ENCODE measurements at places on chromosomes 13 and 19.

DNA sequence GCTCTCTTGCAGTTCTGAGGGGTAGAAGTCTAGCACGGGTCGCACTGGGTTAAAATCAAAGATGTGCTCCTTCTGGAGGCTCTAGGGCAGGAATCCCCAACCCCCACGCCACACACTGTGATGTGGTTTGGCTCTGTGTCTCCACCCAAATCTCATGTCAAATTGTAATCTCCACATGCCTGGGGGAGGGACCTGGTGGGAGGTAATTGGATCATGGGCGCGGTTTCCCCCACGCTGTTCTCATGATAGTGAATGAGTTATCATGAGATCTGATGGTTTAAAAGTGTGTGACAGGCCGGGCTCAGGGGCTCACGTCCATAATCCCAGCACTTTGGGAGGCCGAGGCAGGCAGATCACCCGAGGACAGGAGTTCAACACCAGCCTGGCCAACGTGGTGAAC, 26.6 kb upstream of the CALM3 start:
- DNase-seq, result no peak

- DNase-seq, result no peak
Measured at GRCh38 chr13:66781241-66781640, 448.9 kb downstream of the PCDH9 start.

DNA sequence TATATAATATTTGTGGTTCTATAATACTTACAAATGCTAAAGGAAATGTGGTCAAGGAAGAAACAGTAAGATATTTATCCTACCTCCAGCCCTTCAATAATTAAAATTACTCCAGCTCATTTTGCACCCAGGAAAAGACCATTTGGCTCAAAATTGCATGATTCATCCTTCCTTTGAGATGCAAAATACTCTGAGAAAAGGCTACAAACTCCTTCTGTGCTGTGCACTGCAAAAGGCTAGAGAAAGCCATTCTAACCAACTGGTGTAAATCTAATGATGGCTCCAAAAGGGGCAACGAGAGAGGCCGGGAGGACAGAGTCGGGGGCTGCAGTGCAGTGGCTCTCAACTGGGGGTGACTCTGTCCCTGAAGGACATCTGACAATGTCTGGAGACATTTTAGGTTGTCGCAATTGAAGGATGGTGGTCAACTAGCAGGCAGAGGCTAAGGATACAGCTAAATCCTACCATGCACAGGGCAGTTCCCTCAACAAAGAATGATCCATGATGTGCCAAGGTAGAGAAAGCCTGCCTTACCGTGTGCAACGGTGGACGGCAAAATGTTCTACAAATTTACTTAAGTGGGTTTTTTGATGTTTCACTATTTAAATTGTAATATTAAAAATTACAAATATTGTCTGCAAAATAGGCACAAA, 32.6 kb downstream of the SLC7A1 start:
- no peak for DNase-seq

GRCh38 chr13:20231839-20232555, at the start of gene GJB6:
Gene GJB6, minus strand, starts transcription at chr13:20232319. Its CDS starts 8,839 bp downstream, at chr13:20223480.
- no peak for DNase-seq

- DNase-seq, result no peak
Measured at GRCh38 chr19:39307046-39307821, 11.0 kb downstream of the IFNL1 start.

GRCh38 chr13:95740979-95741320, 64.0 kb downstream of the DNAJC3 start:
- no peak for DNase-seq

- peak; percentile 90 for DNase-seq
Measured at GRCh38 chr13:114128624-114129522, 3.5 kb downstream of the RASA3 start.

GRCh38 chr13:99376924-99377323, 69.7 kb upstream of the GPR183 start:
- DNase-seq, result no peak

- no peak for DNase-seq
Measured at GRCh38 chr19:39277598-39277997, 9.4 kb downstream of the IFNL2 start.

DNA sequence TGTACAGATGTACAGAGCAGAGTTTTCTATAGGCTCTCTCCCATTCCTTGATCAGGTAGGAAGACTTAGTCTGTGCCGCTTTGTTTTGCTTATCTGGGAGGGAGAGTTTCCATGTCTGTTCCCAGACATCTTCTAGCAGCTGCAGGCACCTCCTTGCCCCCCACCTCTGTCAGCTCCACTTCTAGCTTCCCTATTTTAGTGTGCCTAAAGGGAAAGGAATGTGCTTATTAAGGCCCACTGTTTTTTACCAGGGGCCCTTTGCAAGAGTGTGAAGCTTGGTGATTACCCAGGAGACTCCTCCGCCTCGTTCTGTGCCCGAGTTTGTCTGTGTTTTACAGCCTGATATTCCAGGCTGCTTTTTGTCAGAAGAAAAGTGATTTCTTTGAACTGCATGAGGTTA, 1984.4 kb downstream of the OLFM4 start:
- DNase-seq, result no peak

GRCh38 chr19:5228932-5229777, 111.5 kb downstream of the PTPRS start:
- DNase-seq, result no peak

DNA sequence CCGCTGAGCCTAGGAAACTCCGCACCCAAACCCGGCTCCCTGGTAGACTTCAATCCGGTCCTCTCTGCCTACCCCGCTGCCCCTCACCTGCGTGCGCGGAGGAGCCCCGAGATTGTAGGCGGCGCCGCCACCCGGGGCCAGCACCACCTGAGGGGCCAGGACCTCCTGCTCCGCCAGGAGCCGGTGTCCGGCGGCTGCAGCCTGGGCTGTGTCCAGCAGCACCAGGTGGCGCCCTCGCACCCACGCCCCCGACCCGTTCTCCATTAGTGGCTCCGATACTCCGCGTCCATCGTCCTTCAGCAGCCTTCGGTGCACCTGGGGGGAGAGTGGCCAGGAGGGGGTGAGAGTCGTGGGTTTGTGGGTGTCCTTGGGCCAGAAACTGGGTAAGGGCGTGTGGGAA, 18.5 kb downstream of the MAN2B1 start:
- no peak for DNase-seq

GRCh38 chr13:31114641-31115040, 47.1 kb downstream of the HSPH1 start:
- no peak for DNase-seq

GRCh38 chr19:46926170-46927071, 65.6 kb downstream of the ARHGAP35 start:
- DNase-seq, result no peak

DNA sequence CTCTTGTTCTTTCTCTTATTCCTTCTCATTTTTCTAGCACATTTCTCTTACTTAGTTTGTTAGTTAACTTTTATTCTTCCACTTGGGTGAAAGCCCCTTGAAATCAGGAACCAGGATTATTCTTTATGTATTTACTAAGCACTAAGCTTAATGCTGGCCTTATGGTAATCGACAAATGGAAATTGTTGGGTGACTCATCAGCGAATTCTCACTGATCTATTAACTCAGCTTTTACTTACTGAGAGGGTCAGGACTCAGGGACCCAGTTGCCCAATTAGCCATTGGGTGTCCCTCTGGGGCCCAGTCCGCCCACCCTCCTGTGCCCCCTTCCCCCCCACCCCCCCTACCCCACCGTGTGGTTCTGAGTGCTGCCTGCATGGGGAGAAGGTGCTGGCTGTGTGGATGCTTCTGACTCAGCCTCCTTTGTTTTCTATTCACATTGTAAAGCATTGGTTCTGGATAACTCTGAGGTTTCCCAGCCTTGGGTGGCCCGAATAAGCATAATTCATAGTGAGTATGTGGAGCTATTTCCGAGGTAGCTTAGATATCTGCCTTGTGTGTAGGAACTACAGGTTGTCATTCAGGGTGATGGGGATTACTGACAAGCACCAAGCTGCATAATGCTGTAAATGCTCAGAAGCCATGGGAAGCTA, 240.9 kb downstream of the FGF9 start:
- no peak for DNase-seq

DNA sequence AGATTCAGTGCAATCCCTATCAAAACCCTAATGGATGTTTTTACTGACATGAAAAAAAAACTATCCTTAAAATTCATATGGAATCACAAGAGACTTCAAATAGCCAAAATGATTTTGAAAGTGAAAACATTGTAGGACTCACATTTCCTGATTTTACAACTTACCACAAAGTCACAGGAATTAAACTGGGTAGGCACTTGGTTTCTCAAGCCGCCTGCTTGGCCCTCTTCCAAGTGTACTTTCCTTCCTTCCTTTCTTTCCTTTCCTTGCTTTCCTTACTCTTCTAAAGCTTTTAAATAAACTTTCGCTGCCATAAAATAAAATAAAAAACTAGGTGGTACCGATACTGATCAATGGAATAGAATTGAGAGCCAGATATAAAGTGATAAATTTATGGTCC, 21.0 kb upstream of the CD33 start:
- DNase-seq, result no peak

GRCh38 chr13:66159511-66159910, 1070.6 kb downstream of the PCDH9 start:
- DNase-seq, result no peak

GRCh38 chr19:48249502-48250014, 6.2 kb downstream of the CARD8 start:
- DNase-seq, result peak; percentile 76

DNA sequence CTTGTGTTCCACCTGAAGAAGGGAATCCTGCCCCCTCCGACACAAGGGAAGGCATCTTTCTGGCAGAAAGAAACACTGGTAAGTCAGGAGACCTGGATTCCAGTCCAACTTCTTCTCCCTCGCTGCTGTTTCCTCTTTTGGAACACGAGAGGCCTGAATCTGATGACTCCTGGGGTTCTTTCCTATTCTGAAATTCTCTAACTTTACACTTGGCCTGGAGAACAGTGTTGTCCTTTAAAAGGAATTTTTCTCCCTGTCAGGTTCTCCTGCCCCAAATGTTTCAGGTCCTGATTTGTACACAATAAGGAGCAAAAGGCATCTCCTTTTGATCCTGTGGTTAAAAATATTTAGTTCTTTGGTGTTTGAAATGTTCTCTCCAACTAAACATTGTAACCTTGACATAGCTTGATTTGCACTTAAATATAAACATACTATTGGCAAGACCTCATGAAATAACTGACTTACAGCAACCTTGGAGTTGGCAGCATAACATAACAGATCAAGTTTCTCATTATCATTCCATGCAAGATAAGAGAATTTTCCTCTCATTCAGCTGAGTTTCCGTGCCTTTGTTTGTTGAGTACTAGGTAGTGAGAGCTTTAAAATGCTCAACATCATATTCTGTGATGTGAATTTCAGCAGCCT, 244.8 kb downstream of the COG6 start:
- no peak for DNase-seq

DNA sequence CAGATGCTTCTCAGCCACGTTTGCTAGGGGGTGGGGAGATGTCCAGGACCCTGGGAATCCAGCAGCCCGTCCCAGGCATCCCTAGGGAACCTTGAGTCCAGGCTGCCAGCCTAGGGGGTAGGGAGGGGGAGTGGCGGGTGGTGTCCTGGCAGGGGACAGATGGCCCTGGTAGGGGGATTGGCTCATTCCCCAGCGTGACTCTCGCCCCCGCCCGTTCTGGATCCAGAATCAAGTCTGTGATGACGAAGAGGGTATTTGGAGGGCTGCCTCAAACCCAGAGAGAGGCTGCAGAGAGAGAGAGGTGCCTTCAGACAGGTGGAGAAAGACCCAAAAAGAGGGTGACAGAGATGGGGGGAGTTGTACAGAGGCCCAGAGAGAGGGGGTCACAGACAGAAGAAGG, 4.1 kb downstream of the SLC17A7 start:
- DNase-seq, result no peak

- DNase-seq, result no peak
Measured at GRCh38 chr13:52994051-52994450, 34.6 kb upstream of the OLFM4 start.

GRCh38 chr13:43353631-43354030, 330.2 kb downstream of the DNAJC15 start:
- no peak for DNase-seq

DNA sequence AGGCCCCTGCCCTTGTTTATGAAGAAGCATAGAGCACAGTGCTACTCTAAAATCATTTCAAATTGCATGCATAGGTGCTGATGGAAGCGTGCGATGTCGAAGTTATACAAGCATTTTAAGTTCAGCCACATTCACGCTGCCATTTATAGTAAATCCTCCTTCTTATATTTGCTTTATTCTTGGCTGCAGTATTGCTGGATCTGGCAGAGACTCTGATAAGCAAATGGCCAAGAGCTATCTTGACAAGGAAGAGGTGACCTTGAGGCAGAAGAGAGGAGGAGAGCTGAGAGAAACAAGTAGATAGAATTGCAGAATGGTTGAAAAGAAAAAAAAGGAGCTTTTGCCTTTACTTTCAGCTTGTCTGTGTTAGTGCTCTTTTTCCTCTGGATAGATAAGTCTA, 18.9 kb upstream of the MYO16 start:
- DNase-seq, result no peak

GRCh38 chr13:48561466-48562235, 28.8 kb upstream of the RCBTB2 start:
- DNase-seq, result no peak

DNA sequence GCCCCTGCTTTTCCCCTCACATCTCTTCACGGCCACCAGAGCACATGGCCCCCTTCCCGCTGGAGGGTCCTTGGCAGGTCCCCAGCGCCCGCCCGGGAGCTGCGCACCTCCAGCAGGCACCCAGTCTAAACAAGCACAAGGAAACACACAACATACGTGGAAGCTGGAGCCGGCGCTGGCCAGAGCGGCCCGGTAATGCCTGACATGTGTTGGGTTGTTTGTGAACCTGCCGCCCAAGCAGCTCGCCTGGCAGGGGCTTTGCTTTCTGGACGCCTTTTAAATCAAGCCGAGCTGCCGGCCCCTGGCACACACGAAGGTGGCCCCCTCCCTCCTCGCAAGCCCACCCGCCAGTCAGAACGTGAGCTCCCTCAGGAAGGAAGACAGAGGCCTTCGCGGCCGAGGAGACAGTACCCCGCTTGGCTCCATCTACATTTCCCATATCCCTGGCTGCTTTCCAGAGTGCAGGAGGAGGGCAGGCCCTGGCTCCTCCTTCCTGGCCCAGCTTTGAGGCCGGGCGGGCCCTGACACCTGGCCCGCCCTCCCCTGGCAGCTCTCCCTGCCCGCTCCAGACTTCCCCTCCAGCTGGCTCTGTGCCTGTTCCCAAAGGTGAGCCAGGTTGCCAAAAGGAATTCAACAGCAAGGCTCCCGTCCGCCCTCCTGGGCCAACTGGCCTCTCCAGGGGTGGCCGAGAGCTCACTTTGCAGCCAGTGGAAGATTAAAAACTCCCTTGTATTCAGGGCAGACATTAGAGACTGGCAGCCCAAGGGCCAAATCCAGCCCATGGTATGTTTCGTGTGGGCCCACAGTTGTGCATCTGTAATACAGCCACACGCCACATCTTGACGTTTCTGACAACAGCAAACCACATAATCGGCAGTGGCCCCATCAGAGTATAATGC, 28.7 kb downstream of the COMP start:
- no peak for DNase-seq

- no peak for DNase-seq
Measured at GRCh38 chr13:109807345-109807744, 21.0 kb upstream of the IRS2 start.

- no peak for DNase-seq
Measured at GRCh38 chr19:5038631-5039271, 69.8 kb downstream of the KDM4B start.

DNA sequence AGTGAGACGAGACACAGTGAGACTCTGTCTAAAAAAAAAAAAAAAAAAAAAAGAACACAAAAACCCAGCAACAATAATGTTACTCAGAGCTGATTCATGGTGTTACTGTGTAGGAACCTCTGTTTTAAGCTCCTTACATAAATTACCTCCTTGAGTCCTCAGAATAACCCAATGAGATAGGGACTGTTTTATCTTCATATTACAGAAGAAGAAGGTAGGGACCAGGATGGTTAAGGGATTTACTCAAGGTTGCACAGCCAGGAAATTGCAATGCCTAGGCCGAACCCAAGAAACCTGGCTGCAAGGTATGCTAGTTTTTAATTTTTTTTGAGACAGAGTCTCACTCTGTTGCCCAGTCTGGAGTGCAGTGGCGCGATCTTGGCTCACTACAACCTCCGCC, 1.5 kb upstream of the DAND5 start:
- no peak for DNase-seq
